ENCODE measurements at places on chromosomes 2 and 18. TPM values are rescaled to one million over a fixed set of nuclear protein-coding genes. Genes with fewer than 3 reads are reported as not detected.

CIB4 gene
- total RNA-seq: not detected

GTF2A1L gene
- not detected for total RNA-seq

RTP5 gene
- total RNA-seq: not detected

CYS1 gene
- not detected for total RNA-seq

CASP8 gene
- total RNA-seq: 15.6 TPM

ANKRD30BL gene
- total RNA-seq: not detected

IL1R1 gene
- total RNA-seq: 40.1 TPM

RUFY4 gene
- total RNA-seq: not detected

TMEM198 gene
- 0.53 TPM for total RNA-seq

HOXD11 gene
- 6.6 TPM for total RNA-seq

NGEF gene
- total RNA-seq: 3.2 TPM

HOXD13 gene
- total RNA-seq: 0.53 TPM

MMADHC gene
- total RNA-seq: 169 TPM

ATL2 gene
- total RNA-seq: 41.5 TPM

SERPINB3 gene
- not detected for total RNA-seq

MEMO1 gene
- 91.7 TPM for total RNA-seq

DES gene
- total RNA-seq: 83.3 TPM

GPR45 gene
- total RNA-seq: not detected

PROM2 gene
- under 0.01 TPM for total RNA-seq

SERPINB7 gene
- 16.1 TPM for total RNA-seq

PROC gene
- not detected for total RNA-seq

ANKRD36B gene
- 3.5 TPM for total RNA-seq

GALNT14 gene
- total RNA-seq: 0.18 TPM

CKAP2L gene
- 4.0 TPM for total RNA-seq

CAPN14 gene
- under 0.01 TPM for total RNA-seq

EIPR1 gene
- 66.3 TPM for total RNA-seq

DPP4 gene
- total RNA-seq: 26.9 TPM

NOSTRIN gene
- 0.18 TPM for total RNA-seq

ZEB2 gene
- 39.7 TPM for total RNA-seq

CCDC178 gene
- 2.0 TPM for total RNA-seq

KIDINS220 gene
- total RNA-seq: 29.4 TPM

AOX1 gene
- total RNA-seq: 116 TPM

MOCOS gene
- 1.7 TPM for total RNA-seq

ACVR1 gene
- 17.9 TPM for total RNA-seq

SLC23A3 gene
- total RNA-seq: not detected

FOSL2 gene
- 54.5 TPM for total RNA-seq

FAM237A gene
- total RNA-seq: not detected

UBR3 gene
- 19.0 TPM for total RNA-seq

LAMA1 gene
- total RNA-seq: 21.6 TPM

FKBP7 gene
- total RNA-seq: 36.7 TPM

NETO1 gene
- total RNA-seq: 0.29 TPM

Measured in myometrial cell (primary cell).